Kidney epithelial cell (primary cell): ENCODE measurements at places on chromosomes 12 and 14. TPM values are rescaled to one million over a fixed set of nuclear protein-coding genes. Genes with fewer than 3 reads are reported as not detected.
A peak's percentile ranks its signal among the peaks of the same experiment; 100 is the strongest.

FBXO21 gene
- 72.8 and 82.1 TPM in 2 replicates for total RNA-seq

DNA sequence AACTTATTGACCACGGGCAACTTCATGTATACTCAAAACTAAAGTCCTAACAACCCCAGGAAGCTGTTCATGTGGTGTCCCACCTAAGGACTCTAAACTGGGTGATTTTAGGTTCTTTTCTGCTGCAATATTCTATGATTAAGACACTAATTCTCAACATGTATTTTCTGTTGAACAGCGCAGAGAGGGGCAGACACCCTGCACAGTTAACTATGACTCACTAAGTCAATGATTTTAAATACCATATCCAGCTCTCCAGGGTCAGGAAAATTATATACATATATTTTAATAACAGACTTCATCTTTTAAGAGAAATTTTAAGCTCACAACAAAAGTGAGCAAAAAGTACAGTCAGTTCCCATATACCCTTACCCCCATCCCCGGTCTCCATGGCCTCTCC, 85.0 kb downstream of the FOXN3 start:
- DNase-seq = no peak

PPP4R3A gene
- total RNA-seq = 58.5 and 72.0 TPM in 2 replicates

GRCh38 chr12:128944956-128945355, 91.7 kb downstream of the GLT1D1 start:
- DNase-seq = no peak

PTPRB gene
- 4.5 and 4.7 TPM in 2 replicates for total RNA-seq

DNA sequence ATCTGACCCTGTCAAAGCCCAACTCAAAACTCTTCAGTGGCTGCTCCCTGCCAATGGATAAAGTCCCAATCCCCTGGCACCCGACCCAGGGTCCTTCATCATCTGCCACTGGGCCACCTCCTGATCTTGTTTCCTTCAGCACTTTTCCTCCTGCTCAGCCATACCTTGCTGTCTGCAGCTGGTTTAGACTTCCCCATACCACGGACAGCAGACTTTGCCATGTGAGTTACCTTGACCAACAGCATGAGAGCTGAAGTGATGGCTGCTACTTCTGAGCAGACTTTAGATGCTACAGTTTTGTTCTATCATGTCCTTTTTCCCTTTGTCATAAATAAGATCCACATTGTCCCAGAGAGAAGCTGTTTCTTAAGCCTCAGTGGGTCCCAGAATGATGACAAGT, 33.3 kb upstream of the STON2 start:
- DNase-seq = no peak

DNA sequence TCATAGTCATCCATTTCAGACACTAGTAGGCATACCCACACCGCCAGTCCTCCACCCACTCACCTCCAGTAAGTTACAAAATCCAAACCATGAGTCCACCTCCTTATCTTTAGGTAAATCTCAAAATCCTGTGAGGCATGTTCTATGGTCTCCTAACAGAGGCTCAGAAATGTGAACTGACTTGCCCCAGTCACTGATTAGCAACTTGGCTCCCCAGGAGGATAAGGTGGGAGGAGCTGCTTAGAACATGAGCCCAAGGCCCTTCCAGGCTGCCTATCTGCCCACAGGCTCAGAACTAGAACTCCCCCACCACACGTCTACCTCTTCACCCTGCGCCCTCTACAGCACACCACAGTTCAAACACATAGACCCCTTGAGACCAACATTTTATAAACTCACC, 19.9 kb downstream of the SETD3 start:
- no peak for DNase-seq

DNA sequence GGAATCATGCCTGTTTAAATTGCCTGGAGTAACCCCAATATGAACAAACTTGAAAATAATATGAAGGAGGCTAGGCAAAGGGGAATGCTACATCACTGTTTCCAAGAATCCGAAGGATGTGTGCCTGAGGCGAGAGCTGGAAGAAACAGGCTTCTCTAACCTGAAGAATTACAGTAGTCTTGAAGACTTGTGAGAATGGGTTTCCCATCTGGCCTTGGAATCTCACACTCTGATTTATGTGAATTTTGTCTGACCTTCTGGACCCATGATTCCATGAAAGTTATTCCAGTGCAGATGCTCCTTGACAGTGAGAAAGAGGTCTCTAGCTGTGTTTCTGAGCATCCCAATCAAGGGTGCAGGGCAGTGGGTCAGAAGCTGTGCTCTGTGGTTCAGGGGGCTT, 122.1 kb upstream of the PARP11 start:
- DNase-seq = no peak

LIN7A gene
- total RNA-seq = 0.79 and 1.3 TPM in 2 replicates

- DNase-seq = no peak
Observed at GRCh38 chr14:101812071-101812470, 50.6 kb downstream of the PPP2R5C start.

DNA sequence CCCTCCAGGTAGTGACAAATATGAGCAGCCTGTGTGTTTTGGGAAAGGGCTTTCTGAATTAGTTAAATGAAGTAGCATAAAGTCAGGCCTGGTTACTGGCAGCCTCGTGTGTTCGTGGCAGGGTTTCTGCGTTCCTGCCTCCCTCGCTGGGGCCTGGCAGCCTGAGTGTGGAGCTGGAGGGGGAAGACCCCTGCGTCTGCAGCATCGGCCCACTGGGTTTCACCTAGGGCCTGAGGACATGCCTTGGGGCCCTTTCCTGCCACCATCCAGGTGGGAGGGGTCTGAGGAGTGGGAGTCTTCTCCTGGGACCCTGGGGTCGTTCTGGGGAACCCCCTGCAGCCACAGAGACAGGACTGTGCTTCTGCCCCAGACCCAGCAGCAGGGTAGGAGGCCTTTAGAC, 20.4 kb upstream of the AMN start:
- DNase-seq = no peak

RD3L gene
- total RNA-seq = not detected in 2 replicates

IFNG gene
- total RNA-seq = not detected in 2 replicates

OVCH1 gene
- not detected in 2 replicates for total RNA-seq

GRCh38 chr12:62375603-62376002, 91.0 kb upstream of the MON2 start:
- DNase-seq = no peak

SYNJ2BP gene
- 23.8 and 24.8 TPM in 2 replicates for total RNA-seq

ACAD10 gene
- total RNA-seq = 40.8 and 41.2 TPM in 2 replicates

- DNase-seq = peak; percentile 77
Observed at GRCh38 chr12:29320295-29321085, 60.5 kb downstream of the ERGIC2 start.

- DNase-seq = no peak
Observed at GRCh38 chr12:72618764-72619163, 346.6 kb downstream of the TRHDE start.

RHNO1 gene
- 18.8 and 20.3 TPM in 2 replicates for total RNA-seq

GRCh38 chr14:58077621-58078020, 74.4 kb downstream of the ARMH4 start:
- peak; percentile 71 for DNase-seq

DNA sequence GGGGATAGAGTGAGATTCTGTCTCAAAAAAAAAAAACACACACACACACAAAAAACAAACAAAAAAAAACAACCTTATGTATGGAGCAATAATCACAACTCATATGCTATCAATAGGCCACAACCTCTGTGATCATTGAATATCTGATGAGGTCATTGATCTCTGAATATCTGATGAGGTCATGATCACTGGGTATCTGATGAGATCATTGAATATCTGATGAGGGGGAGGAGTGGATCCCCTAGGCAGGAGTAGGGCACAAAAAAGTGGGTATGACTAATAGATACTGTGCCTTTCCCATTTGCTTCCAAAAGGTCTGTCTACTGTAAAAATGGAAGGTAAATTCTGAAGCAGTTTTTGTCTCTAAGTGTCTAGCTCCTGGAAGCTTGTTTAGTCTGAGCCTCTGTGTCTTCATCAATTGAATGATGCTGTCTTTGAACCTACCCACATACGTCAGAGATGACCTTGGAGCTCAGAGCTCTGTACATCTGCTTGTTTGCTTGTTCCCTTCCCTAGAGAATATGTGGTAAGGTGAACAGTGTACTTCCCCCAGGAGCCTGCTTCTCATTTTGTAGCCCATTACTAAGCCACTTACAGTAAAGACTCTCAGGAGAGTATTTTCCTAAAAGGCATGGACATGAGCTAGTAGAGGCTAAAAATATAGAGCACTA, 13.6 kb downstream of the PAH start:
- no peak for DNase-seq

DNA sequence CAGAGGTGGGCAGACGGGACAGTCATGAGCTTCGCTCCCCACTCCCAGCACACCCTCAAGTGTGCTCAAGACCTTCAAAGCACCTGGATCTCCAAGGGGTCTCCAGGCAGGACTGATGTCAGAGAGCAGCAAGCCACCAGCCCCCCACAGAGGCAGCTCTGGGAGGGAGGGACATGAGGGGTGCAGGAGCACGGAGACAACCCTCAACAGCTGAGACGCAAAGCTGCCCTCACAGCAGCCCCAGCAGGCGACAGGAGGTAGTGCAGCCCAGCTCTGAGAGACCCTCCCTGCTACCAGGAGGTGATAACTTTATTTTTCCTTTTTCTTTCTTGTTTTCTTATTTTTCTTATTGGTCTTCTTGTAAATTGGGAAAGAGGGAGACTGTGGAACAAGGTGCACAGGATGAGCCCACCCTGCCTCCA, 17.9 kb downstream of the SIVA1 start:
- DNase-seq = no peak

SERPINA12 gene
- total RNA-seq = not detected in 2 replicates

GRCh38 chr12:104121001-104121400, 17.0 kb downstream of the NFYB start:
- peak; percentile 4 for DNase-seq

- no peak for DNase-seq
Observed at GRCh38 chr14:62429683-62430082, 615.6 kb downstream of the KCNH5 start.

COL2A1 gene
- 1.7 and 3.8 TPM in 2 replicates for total RNA-seq

GRCh38 chr14:105102893-105103292, 37.7 kb upstream of the GPR132 start:
- no peak for DNase-seq

DNA sequence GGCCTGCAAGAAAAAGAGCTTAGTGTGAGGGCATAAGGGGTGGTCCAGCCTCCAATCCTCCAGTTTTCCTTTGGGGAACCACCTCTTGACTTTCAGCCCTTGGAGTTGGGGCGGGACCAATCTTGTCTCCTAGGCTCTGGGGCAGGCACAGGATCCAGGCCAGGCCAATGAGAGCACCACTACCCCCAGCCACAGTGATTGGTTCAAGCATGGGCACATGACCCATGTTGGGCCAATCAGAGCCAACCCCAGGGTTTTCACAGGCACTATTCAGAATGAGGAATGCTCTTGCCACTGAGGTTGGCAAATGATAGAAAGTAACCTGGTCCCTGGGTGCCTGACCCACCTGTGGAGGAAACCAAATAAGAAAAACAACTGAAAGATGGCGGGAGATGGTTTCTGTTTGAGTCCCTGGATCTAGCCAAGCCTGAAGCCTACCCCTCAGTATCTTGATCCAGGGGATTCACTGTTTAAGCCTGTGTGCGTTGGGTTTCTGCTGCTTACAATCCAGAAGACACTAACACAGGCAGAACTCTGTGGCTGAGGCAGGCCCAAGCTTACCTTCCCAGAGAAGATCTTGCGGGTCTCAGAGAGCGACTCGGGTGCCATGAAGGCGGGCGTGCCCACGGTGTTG, 42.9 kb downstream of the P2RX4 start:
- no peak for DNase-seq

GRCh38 chr12:75317784-75318183, 12.3 kb downstream of the CAPS2 start:
- no peak for DNase-seq

GRCh38 chr14:95885278-95885677, 8.6 kb downstream of the TUNAR start:
- DNase-seq = no peak

JAG2 gene
- 2.4 and 2.7 TPM in 2 replicates for total RNA-seq

IFT81 gene
- total RNA-seq = 6.9 and 7.1 TPM in 2 replicates

GRCh38 chr14:89667983-89668382, 250.9 kb upstream of the FOXN3 start:
- DNase-seq = peak; percentile 5

ADCY6 gene
- 24.3 and 26.2 TPM in 2 replicates for total RNA-seq

- DNase-seq = peak; percentile 89
Observed at GRCh38 chr14:64762044-64763034, 58.1 kb downstream of the PLEKHG3 start.

DNA sequence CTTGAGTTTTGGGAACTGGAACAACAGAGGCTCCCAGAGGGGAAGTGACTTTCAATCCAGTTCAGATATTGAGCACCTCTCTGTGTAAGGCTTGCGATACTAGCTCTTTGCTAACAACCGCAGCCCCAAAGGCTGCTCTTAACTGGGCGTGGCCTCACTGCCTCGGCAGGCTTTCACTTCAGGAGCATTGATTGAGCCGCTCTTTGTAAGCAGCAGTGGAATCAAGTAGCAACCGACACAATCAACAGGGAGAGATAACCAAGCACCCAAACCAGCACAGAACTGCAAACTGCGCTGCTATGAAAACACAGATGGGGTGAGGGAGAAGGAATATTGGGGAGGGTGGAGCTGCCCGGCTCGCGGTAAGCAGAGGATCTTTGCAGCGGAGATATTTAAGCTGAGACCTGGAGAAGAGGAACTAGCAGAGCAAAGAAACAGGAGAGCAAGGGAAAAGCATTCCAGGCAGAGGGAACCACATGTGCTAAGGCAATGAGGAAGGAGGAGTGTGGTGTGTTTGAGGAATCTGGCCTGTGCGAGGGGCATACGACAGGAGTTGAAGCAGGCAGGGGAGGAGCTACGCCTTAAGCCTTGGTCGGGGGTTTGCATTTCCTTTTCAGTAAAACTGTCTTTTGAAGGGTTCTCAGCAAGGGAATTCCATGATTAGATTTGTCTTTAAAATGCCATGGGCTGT, 17.3 kb upstream of the YY1 start:
- DNase-seq = no peak

- DNase-seq = no peak
Observed at GRCh38 chr14:21072781-21073339, 2.8 kb downstream of the ARHGEF40 start.

P2RX2 gene
- total RNA-seq = not detected in 2 replicates

DNA sequence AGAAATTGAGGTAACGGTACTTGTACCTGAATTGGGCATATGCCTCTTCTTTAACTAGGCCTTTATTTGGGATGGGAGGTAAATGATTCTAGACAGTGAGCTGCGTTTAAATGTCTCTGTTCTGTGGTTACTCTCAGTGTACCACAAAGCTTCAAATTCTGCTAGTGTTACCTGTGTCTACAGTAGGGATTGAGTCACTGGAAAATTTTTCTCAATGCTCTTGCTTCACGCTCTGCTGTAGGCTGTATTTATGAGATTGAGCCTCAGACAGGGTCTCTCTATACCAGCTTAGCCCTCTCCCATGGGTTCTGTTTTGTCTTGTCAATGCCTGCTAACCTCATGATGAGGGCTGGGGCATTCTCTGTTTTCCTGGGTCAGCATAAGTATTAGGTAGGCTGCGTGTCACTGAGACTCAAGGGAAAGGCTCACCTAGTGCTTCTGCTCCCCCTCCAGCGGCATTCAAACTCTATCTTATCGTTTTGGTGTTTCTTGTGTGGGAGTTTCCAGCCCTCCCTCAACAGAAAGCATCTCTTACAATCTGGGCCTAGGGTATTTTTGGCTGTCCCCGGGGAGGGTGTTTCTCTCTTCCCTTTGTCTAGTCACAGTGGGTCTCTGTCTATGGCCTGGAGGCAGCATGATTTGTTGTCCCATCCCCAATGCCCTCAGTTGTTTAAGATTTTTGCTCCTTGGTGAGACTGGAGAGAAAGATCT, 285.8 kb downstream of the ADGRD1 start:
- no peak for DNase-seq
